ENCODE measurements at places on chromosomes 5 and 9.

DNA sequence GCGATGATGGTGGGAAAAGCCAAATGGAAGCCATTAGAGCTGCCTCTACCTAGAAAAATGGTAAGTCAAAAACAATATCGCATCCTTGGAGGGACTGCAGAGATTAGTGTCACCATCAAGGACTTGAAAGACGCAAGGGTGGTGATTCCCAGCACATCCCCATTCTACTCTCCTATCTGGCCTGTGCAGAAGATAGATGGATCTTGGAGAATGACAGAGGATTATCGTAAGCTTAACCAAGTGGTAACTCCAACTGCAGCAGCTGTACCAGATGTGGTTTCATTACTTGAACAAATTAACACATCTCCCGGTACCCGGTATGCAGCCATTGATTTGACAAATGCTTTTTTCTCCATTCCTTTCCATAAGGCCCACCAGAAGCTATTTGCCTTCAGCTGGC is 23.8 kb downstream of the ERP44 start:
- no peak for DNase-seq

- no peak for DNase-seq
Observed at GRCh38 chr5:145587710-145588109, 247.4 kb downstream of the PRELID2 start.

GRCh38 chr9:114281473-114282103 is 41.3 kb upstream of the ORM1 start:
- no peak for DNase-seq

- DNase-seq, result no peak
Observed at GRCh38 chr5:9877488-9877887, 247.3 kb upstream of the TAS2R1 start.

GRCh38 chr5:74030371-74030770 is 404.4 kb downstream of the ARHGEF28 start:
- no peak for DNase-seq

DNA sequence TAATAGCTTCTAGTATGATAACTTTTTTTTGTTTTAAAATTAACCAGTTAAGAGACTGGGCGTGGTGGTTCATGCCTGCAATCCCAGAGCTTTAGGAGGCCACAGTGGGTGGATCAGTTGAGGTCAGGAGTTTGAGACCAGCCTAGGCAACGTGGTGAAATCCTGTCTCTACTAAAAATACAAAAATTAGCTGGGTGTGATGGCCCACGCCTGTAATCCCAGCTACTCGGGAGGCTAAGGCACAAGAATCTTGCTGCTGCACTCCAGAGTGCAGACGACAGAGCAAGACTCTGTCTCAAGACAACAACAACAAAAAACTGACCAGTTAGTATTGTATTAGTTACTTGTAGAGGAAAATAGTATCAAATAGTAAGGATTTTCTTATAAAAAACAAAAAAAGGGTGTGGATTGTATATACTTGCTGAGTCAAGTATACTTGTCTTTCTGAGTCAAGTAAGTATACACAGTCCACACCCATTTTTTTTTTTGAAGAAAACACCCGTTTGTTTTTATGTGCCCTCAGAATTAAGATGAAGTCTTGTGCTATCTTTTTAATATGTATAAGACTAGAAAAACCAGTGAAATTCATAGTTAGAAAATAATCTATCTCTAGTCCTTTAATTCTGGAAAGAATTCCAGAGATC is 25.3 kb downstream of the UBAP1 start:
- no peak for DNase-seq

DNA sequence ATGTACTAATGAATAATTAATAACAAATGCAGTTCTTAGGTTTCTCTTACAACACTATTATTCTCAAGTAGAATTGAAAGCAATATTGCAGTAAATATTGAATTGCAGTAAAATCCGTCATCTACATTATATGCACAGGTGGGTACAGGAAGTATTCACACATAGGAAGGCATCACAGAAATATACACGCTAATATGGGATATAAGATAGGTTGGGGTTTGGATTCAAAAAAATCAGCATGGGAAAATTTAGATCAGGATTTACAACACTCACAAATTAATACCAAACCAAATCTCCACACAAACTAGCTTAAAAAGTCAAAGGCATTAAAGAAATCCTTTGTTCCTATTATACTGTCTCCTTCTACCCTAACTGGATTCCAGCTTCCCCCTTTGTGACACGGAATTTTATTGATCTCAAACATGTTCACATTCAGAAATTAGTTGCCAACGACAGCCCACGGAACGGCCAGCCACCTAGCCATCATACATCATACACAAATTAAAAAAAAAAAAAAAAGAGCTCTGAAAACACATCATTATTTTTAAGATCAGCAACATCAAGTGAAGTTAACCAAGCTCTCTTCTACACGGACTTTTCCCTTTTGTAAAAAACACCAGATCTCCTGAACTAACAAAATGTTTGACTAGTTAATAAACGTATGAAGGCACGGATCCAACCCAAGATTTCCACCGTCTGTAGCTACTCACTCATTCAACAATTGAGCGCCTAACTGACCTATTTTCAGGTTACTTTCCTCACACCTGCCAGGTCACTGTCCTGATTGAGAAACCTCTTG is 2.2 kb downstream of the NR6A1 start:
- DNase-seq, result peak; percentile 57

GRCh38 chr9:8338767-8339510 is 539.4 kb upstream of the DMAC1 start:
- no peak for DNase-seq

- DNase-seq, result no peak
Observed at GRCh38 chr5:161302559-161302958, 244.0 kb downstream of the GABRB2 start.

GRCh38 chr9:133999851-134000265 is 7.7 kb upstream of the VAV2 start:
- DNase-seq, result no peak

DNA sequence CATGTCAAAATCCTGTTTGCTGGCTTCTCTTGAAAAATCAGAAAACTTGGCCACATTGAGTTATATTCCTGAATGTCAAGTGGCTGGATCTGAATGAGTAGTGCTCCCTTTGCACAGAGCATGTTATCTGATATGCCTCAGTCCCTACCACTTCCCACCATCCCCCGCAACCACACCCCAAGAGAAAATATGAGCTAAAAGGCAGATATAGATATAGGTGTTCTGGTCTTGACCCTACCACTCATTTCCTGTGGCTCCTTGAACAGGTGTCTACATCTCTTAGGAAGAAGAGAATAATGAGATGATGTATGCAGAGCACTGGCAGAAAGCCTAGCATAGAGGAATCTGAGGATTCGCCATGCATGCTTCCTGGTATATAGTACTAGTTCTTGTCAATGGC is 6.6 kb upstream of the CYSTM1 start:
- DNase-seq, result no peak

- no peak for DNase-seq
Observed at GRCh38 chr5:35371951-35372426, 141.7 kb upstream of the PRLR start.

- no peak for DNase-seq
Observed at GRCh38 chr5:44002381-44002901, 386.8 kb downstream of the FGF10 start.

DNA sequence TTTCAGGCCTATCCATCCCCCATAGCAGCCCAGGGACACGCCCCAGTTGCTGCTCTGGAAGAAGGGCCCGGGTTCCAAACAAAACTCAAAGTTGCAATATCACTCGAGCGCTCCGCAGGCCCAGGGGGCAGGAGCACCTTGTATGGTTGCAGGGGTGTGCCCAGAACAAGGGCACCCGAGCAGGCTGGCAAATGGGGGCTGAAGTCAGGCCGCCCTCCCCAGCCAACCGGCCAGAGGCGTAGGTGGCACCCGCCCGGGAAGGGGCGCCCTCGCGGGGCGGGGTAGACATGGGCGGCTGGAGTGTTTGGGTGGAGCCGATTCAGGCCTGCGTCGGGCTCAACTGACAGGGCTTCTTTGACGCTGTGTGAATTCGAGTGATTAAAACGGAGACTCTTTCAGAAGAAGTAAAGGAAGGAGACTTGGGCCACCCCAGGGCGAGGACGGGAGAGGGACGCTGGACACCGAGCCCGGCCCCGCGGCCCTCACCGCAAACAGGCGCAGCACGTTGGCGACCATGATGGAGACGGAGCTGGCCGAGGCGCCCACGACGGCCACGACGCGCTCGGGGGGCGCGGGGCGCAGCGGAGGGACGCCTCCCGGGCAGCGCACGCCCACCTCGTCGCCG is 1.1 kb downstream of the GRM6 start:
- no peak for DNase-seq

- no peak for DNase-seq
Observed at GRCh38 chr9:96150324-96151227, 151.4 kb downstream of the HSD17B3 start.

GRCh38 chr5:112735702-112736101 is 2.0 kb upstream of the APC start:
- DNase-seq, result no peak

GRCh38 chr9:126159430-126160060 is 167.1 kb upstream of the MVB12B start:
- DNase-seq, result no peak

- no peak for DNase-seq
Observed at GRCh38 chr9:79268806-79269205, 303.0 kb upstream of the TLE4 start.

DNA sequence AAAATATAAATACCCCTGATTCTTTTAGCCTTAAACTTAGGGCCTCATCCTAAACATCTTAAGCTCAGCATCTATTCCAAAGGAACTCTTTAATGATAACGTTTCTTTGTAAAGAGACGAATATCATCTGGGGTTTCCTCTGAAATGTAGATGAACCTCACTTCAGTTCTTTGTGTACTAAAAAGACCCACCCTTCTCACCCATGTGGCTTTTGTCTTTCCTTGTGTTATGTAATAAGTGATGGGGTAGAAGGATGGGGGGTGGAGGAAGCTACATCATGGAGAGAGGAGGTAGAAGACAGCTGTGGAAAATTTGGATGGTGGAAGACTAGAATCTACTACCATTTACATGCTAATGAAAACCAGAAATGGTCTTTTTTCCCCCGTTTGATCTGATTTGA is 111.0 kb downstream of the NDUFS4 start:
- no peak for DNase-seq
